Fibroblast of lung (primary cell): ENCODE measurements at places on chromosomes 7 and 10. TPM values are rescaled to one million over a fixed set of nuclear protein-coding genes. Genes with fewer than 3 reads are reported as not detected.

Gene CYP2C18
- not detected in 2 replicates for total RNA-seq

Gene EPHB6
- 4.3 and 6.7 TPM in 2 replicates for total RNA-seq

- peak; percentile 33 for DNase-seq
Observed at GRCh38 chr10:71795248-71795647, 21.9 kb upstream of the VSIR start.

DNA sequence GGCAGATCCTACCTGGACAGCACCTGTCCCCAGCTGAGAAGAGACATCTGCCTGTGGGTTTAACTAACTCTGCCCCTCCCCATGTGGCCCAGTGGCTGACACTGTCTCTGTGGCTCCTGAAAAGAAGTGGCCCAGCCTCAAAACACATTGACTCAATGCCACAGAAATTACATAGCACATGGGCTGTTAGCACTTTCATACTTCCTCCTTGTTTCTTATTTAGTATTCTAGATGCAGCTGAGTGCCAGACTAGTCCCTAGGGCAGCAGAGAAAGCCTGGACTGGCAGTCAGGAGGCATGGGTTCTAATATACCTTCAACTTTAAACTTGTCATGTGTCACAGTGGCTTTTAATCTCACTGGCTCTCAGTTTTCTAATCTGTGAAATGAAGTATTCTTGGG lies 171.0 kb downstream of the TRIL start:
- no peak for DNase-seq

DNA sequence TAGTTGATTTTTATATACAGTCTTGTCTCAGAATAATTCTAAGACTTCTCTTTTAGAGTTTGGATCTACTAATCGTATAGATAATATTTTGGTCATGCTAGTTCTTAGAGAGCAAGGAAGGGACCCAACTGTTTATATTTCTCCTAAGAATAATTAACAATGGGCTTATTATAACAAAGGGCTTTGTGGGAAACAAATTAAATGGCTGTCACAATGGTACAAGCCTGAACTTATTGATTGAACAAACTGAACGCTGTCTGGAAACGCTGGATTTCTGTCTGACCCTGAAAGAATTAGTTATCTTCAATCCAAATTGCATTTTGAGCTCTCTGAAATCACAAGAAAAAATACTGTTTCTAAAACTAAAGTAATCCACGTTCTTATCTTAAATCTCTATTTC lies 56.8 kb downstream of the CSTF2T start:
- DNase-seq = no peak

DNA sequence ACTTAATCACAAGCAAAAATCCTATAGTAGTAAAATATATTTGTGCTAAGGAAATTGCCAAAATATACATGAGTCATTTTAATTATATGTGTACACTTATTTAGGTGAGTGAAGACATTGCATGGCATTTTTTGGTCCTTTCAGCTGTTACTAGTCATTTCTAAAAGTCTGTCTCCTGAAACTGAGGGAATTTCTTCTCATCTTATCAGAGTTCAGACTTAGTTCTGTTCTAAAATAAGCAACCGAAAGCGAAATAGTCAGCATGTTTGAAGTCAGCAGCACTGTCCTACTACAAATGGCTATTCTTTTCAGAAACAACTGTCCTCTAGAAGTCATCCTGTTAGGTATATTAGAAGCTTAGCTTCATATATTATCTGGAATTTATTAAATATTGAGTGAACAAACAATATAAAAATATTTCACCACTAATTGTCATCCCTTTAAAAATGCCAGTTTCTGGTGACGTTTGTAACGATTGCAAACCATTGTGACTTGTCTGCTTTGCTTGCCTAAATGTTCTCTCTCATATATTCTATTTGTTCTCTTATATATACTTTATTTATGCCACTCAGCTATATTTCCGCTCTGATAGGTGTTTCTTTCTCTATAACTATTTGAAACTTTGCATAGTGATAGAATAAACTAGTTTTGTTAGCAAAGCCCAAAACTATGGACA lies 227.4 kb upstream of the KAT6B start:
- peak; percentile 20 for DNase-seq

- no peak for DNase-seq
Observed at GRCh38 chr10:71741029-71741428, 21.5 kb upstream of the C10orf105 start.
